ENCODE measurements at places on chromosomes 3 and 15. TPM values are rescaled to one million over a fixed set of nuclear protein-coding genes. Genes with fewer than 3 reads are reported as not detected.

RASGRP1 gene
- total RNA-seq, result 71.1 TPM

NDN gene
- total RNA-seq, result not detected

GPR156 gene
- not detected for total RNA-seq

GCHFR gene
- total RNA-seq, result 173 TPM

WDR93 gene
- total RNA-seq, result not detected

LRRC15 gene
- not detected for total RNA-seq

CCR3 gene
- total RNA-seq, result not detected

TTLL13 gene
- total RNA-seq, result not detected

PLXNB1 gene
- 34.0 TPM for total RNA-seq

PLCH1 gene
- total RNA-seq, result 0.34 TPM

MRPL47 gene
- total RNA-seq, result 37.3 TPM

C3orf85 gene
- total RNA-seq, result not detected

BAHD1 gene
- 15.4 TPM for total RNA-seq

CHL1 gene
- 9.9 TPM for total RNA-seq

HCLS1 gene
- total RNA-seq, result 203 TPM

TRIM42 gene
- total RNA-seq, result not detected

NR2E3 gene
- total RNA-seq, result not detected

ECE2 gene
- 0.15 TPM for total RNA-seq

CFAP100 gene
- not detected for total RNA-seq

DUOXA2 gene
- not detected for total RNA-seq

MYZAP gene
- not detected for total RNA-seq

SERINC4 gene
- total RNA-seq, result not detected

GOLGA6D gene
- not detected for total RNA-seq

ZNF502 gene
- not detected for total RNA-seq

OR5K2 gene
- total RNA-seq, result not detected

BNC1 gene
- total RNA-seq, result not detected

Data from Karpas-422 (cell line).